ENCODE measurements at places on chromosomes 4 and X.

DNA sequence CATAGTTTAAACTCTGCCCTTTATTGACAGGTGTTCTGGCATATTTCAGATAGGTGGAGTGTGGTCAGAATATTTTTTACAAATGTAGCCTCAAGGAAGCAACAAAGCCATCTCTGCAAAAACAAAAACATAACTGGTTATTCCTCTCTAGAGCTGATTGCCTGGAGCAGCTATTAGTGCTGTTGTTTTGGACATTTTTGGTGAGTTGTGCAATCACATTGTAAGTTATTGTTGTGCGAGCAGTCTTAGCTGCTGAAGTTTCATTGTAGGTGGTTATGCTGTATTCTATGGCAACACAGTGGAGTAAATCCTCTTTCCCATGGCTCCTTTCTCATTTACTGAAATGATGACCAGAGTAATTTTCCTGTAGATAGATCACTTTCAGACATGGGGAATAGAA lies 1413.0 kb downstream of the PCDH7 start:
- DNase-seq: no peak

DNA sequence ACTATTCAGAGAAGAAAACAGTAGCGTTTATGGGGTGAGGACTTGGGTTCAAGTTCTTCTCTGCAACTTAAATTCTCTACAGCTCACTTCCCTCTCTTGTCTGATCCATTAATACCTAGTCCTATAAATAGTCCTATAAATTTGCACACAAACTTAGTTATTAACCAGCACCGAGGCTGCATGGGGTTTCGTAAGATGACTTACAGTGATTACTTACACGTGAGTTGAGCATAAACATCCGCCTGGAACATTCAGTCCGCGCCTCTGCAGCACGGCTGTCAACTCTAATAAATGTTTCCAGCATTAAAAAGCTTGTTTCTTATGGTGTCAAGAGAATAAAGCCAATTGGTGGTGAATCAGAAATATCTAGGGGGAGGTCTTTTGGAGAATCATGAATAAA lies 103.0 kb upstream of the ENPP6 start:
- DNase-seq: no peak

DNA sequence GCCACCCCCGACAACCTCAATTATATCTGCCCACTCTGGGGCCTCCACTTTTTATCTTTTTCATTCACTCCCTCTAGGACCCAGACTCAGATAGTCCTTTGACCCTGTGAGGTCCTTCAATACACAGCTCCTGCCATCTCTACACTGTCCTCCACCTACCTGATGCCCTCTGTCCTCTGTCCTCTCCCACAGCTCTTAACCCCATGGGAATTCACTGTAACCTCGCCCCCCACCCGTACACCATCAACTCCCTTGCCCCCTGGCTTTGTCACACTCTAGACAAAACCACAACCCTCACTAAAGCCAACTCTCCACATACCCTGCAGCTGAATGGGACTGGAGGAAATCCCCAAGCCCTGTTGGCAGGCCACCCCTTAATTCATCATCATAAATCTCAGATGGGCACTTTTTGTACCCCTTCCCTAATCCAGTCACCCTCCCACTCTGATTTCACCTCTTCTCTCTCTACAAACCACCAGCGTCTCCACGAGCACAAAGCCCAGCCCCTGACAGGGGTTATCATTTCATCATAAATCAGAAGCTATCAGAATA lies 52.3 kb upstream of the ENPP6 start:
- DNase-seq: no peak

GRCh38 chr4:10171055-10171454 lies 54.5 kb upstream of the WDR1 start:
- no peak for DNase-seq

DNA sequence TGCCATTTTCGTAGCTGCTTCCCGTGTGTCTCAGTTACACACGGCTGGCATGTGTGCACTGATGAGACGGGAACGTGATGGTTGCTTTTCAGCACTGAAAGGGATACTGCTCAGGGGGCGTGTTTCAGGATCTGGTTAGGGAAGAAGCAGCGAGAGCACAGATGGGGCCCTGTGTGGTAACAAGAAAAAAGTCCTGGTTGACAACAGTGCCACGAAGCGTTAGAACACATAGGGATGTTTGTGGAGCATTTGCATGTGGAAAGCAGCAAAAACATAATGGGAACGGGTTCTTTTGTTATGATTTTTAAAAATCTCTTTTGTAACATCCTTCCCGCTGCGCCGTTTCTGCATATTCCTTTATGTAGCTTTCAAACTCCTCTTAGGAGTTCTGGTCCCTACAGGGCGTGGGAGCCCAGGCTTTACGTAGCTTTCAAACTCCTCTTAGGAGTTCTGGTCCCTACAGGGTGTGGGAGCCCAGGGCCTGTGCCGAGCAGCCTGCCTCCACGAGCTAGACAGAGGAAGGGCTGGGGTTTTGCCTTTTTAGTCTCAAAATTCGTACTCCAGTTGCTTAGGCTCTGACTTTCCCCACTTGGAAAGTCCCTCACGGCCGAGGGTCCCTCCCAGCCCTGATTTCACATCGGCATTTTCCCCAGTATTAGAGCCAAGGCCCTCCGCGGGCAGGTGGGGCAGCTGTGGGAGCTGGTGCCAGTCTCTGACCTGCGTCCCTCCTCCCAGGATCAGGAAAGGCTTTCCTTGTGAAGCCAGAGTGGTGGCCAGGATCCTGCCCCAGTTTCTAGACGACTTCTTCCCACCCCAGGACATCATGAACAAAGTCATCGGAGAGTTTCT lies 11.0 kb upstream of the MSANTD1 start:
- DNase-seq: no peak

- no peak for DNase-seq
Observed at GRCh38 chr4:146243141-146243882, 29.0 kb downstream of the REELD1 start.

GRCh38 chr4:114041117-114041475 lies 61.6 kb upstream of the ARSJ start:
- no peak for DNase-seq

Measured in NCI-H2081 treated with DMSO at 0.1 percent for 48 hours (cell line).